ENCODE measurements at places on chromosomes 12 and 14.

DNA sequence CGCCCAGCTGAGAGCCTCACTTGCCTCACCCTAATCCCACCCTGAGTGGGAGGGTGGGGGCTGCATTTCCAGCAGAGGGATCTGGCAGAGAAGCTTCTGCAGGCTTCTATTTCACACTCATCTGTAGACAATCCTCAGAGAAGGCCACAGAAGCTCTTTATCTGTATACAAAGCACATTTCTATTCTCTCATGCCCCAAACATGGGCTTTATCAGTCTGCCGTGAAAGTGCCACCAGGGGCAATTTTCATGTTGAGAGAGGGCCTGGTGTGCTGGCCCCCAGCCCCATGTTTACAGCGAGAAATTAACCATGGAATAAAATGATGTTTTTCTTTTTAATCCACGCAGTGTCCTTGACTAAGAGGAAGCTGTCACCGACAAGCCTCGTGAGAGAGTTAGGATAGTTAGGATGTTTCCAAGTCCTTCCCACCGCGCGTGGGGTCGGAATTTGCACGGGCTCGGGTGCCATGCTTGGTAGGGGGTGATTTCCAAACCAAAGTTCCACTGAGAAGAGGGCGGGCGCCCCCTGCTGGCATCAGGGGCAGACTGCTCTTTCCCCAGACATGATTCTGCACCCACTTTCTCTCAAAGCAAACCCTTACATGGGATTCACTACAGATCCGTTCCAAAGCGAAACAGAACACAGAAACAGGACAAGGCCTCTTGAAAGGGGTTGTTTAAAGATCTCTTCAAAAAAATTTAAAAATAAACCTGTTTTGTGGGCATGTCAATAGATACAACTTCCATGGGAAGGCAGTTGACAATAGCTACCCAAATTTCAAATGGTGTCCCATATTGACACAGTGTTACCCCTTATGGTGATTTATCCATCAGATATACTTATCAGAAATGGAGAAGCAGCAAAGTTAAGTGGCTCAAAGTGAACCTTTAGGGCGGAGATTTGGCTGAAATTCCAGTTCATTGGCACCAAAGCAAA, 19.4 kb downstream of the BDKRB1 start:
- peak; percentile 57 for DNase-seq

GRCh38 chr14:56400109-56400825, 179.3 kb upstream of the TMEM260 start:
- DNase-seq, result no peak

GRCh38 chr12:101650346-101651117, 46.9 kb upstream of the CHPT1 start:
- no peak for DNase-seq

DNA sequence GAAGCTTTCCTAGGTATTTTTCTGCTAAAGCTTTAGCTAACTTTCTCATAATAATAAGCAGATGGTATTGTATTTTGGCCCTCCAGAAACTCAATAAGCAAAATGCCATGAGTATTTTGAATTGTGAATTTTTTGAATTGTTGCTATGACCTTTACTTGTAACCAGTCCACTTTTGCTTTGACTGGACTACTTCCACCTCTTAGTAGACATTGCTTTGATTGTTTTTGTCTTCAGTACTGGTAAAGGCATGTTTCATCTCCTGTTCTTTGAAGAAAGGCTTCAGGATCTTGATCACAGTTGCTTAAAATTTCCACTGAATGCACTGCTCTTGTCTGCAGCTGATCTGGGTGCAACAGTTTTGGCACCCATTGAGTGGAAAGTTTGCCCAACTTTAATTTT, 102.3 kb downstream of the TRMT5 start:
- DNase-seq, result no peak

GRCh38 chr12:57169969-57170368, 22.6 kb upstream of the LRP1-AS start:
- no peak for DNase-seq

DNA sequence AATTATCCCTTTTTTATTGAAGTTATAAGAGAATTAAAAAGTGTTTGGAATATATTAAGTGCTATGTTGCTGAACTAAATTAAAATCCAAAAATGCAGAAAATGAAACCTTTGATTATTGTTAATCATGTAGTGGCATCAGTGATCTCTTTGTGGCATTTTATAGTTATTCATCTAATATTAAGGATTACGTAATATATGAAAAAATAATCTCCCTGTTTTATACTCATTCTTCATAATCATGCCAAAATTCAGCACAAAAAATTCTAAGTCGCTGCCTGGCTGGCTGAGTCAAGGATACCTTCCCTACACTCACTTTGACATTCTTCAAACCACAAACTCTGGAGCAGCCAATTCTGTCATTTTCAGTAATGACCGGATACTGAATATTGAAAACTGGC, 63.7 kb downstream of the ARL1 start:
- no peak for DNase-seq

DNA sequence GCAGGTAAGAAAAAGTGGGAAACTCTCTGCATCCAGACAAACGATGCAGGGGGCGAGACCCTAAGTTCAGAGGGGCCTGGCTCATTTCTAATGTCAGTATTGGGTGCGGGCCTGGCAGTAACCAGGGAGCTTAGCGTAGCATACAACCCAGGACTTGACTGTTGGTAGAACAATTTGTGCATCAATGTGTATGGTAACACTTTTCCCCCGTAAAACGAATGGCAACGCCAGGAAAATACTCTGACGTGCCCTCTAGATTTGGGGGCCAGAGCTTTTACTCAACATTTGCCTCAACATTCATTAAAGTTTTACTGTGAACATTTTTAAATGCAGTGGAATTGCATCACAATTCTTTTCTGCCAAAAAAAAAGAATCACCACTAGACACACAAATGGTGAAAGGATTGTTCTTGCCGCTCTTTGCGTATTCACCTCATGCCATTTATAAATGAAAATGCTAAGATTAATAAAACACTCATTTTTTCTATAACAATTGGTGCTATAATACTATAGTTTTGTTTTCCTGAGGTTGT, 867 bp downstream of the RHOJ start:
- no peak for DNase-seq

GRCh38 chr14:75342762-75343599, 64.4 kb downstream of the FOS start:
- DNase-seq, result no peak

DNA sequence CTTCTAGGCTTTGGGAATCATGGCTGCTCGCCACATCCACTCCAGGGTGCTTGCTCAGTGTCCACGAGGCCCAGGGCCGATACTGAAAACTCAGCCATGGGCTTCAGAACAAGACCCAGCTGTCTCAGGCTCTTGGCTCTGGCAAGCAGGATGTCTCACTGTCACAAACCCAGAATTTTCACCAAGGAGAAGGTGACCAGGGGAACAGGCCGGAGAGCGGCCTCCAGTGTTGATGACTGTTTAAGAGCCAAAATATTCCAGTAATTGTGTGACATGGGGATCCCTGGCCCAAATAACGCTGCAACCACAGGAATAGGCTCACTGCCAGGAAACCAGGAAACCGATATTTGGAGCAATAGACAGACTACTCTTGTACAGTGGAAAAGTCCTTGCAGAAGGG, 9.8 kb upstream of the SERPINA5 start:
- DNase-seq, result no peak

DNA sequence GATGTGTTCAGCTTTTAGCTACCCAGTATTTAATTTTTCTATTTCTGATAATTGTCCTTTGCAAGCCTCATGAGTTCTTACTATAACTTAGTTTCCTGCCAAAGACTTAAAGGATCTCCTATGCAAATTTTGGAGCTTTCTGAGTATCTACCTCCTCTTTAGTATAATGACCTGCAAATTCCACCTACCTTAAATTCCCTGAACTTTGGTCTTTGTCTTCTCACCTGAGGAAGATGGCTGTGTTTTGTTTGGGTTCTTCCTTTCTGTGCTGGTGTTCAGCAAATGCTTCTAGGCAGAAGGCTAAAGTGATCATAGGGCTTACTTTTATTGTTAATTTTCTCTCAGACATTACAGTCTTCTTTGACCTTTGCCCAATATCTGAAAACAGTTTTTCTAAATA, 142.8 kb downstream of the FUT8 start:
- DNase-seq, result no peak
